Hematopoietic multipotent progenitor cell treated with erythropoietin and hydrocortisone succinate and interleukin-3 and kit ligand, for 6 days (in vitro differentiated cells): ENCODE measurements at places on chromosomes 4 and X.

DNA sequence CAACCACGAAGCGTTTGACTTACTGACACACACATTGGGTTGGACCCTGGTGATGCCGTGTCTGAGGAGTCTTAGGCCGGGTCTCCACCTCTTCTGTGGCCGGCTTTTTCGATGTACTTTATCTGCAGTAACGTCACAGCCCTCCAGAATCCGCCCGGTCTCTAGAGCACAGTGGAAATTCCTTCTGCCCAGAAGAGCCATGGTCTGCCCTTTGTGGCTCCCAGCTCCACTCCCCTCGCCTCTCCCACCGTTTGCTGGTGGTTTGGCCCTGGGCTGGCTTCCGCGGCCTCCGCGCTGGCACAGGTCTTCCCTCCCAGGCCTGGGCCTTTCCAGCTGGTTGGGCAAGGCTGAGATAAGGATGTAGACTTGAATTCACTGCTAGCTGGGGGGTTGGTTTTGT lies 4.3 kb downstream of the MAEA start:
- DNase-seq = peak; percentile 84

- no peak for DNase-seq
Measured at GRCh38 chr4:123708902-123709301, 312.3 kb downstream of the SPRY1 start.

DNA sequence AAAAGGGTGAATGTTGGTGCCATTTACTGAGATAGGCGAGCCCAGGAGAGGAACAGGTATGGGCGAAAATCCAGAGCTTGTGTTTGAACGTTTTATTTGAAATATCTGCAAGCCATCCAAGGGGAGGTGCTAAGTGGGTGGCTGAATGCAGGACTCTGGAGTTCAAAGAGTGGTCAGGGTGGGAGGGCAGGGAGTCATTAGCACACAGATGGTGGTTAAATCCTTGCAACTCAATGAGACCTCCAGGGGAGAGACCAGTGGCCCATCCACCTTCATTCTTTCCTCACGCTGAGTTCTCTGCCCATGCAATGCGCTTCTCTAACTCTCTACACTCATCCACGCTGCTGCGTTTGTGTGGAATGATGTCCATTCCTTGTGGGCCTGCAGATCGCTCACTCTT lies 101.1 kb downstream of the VCX3B start:
- no peak for DNase-seq

GRCh38 chr4:75028196-75028854 lies 95.4 kb downstream of the PARM1 start:
- no peak for DNase-seq

DNA sequence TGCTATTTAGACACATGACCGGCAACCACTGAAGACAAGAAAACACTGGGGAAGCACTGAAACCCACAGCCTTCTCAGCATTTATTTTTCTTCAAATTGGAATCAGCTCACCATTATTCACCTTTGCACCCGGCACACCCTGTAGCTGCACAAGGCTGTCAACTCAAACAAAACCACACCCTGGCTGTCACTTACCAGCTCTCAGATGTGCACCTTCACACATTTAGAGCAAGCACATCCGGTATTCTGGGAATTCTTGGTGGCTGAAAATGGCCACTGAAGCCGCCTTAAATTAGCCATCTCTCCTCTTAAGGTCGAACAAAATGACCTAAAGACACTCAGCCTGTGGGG lies 5.9 kb downstream of the ZFYVE28 start:
- DNase-seq = peak; percentile 53

DNA sequence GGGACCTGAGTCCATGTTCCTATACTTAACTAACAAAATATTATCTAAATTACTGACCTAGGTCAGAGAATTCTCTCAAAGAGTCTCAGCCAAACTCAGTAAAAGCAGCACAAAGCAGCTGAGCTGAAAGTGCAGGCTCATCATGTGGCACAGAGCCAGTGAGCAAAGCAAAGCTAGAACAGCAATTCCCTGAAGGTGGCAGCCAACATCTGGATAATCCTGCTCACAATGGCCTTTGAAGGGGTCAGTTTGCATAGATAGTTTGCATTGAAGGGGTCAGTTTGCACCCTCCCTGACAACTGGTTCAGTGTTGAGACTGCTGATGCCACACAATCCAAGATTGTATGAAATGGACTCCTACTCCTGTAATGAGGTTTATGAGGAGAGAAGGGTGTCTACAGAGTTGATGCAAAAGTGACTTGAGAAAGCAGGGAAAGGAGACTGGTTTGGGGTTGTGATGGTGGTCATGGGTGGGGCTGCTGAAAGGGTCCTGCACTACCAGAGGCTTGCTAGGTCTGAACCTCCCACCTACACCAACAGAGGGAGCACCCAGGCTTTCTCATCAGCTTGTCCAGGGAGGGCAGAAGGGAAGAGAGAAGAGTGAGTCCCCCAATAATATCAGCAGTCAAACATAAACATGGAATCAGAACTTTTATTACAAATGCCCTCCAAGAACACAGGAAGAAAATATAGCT lies 39.7 kb downstream of the TRIM61 start:
- DNase-seq = peak; percentile 3

DNA sequence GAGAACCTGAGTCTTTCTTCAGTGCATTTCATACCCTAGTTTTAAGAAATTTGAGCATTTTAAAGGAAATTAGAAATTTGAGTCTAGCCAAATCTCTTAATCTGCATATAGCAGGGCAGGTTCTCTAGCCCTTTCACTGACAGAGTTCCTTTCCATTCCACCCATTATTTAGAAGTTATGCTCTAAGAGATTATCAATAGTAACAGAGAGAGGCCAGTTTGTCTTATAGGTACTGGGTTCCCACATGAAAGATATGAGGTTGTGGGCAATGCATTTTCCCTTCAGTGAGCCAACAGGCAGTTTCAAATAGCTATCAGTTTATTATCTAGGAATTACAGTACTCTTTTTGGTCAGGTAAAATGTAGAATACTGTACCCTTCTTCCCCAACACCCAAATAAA lies 7.3 kb upstream of the GALNT7 start:
- peak; percentile 79 for DNase-seq

DNA sequence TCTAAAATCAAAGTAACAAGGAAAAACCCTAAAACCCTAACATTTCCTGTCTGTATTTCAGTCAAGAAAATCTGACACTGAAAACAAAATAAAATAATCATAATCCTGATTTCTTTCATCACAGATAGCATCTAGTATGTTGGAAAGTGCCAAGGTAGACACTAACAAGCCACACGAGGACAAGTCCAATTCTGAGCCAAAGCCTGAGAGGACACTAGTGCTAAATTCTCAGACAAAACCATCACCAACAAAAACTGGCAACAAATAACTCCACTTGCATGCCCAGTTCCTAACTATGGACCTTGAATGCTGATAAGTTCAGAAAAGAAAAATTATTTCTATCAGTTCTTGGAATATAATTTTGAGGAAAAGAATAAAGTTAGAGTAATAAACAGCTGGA lies 113.7 kb downstream of the MANBA start:
- no peak for DNase-seq

GRCh38 chr4:176090115-176090514 lies 24.5 kb downstream of the WDR17 start:
- DNase-seq = peak; percentile 66

- peak; percentile 36 for DNase-seq
Measured at GRCh38 chrX:143378851-143379250, 138.4 kb downstream of the SPANXN3 start.

DNA sequence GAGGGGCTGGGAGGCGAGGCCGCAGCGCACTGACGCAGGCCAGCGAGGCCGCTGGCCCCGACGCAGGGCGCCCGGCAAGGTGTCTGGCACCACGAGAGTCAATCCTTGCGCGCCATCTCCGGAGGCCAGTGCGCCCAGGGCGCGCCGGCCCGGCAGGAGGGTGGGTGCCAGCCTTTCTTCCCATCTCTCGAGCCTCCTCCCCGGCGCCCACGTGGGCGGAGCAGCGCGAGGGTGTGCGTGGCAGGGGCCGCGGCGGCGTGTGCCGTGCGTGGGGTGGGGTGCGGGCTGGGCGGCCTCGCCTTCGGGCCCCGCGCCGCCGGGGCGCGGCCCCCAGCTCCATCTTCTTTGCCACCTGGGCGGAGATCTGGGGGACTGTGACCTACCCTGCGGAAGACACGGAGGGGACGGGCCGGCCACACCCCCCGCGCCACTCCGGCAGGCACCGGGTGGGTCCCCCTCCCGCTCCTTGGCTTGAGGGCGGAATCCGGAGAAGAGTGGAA lies 877 bp downstream of the JAKMIP1 start:
- DNase-seq = no peak

DNA sequence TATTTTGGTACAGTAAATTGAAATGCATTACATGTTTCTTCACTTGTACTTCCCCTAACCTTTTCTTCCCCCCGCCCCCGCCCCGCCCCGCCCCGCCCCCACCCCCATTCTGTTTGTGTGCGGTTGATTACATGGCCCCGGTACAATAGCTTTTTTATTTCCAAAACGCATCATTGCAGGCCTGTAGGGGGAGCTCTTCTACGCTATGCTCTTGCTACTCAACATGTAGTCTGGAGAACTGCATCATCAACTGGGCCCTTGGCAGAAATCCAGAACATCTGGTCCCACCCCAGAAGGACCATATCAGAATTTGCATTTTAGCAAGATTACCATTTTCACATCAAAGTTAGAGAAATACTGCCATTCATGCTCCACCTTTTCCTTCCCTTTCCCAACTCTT lies 333.3 kb upstream of the DDX53 start:
- DNase-seq = peak; percentile 61

GRCh38 chr4:66451741-66452140 lies 781.5 kb upstream of the EPHA5 start:
- no peak for DNase-seq

- no peak for DNase-seq
Measured at GRCh38 chrX:47927212-47927611, 76.6 kb downstream of the ZNF182 start.

DNA sequence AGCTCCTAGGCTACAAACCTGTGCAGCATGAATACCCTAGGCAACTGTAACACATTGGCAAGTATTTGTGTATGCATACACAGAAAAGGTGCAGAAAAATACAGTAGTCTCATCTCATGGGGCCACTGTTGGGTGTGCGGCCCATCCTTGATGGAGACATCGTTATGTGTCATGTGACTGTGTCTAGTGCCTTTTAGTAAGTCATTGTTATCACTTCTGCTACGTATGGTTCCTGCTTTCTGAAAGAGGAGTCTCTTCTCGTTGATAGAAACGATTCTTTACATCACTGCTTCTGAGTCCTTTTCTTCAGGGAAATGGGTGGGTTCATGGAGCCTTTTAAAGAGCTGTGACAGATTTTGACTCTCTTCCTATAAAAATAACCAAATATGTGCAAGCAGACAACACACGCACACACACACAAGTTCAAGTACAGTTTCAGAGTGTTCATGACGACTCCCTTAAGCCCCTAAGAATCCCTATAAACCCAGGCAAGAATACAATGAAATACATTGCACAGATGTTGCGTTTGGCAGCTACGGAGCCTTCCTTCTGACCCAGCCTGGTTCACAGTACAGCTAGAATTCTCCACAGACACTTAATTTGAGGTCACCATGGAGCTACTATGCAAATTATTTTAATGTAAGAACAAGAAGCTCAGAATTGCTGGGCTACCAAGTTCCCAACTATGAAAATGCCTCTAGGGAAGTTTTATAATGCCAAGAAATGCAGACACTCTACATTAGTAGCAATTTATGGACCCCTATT lies 10.2 kb upstream of the STK32B start:
- peak; percentile 57 for DNase-seq

DNA sequence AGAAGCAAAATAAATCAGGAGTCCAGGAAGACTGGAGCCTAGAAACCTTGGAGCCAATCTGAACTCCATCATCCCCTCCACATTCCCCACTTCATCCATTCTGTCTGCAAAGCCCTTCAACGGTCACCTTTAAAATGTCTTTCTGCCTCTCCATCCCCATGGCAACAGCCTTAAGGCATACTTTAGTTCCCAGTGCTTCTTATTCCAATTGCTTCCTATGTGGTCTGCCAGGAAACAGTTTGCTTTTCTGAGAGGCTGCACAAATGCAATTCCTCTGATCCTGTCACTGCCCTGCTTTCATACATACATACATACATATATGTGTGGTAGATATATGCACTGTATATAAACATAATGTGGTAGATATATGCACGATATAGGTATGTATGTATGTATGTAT lies 786 bp upstream of the MAGEH1 start:
- DNase-seq = no peak
